ENCODE measurements at places on chromosomes 7 and 10.

GRCh38 chr10:17814973-17815372 lies 5.8 kb downstream of the MRC1 start:
- DNase-seq: no peak

GRCh38 chr10:87000491-87000890 lies 19.6 kb upstream of the FAM25A start:
- DNase-seq: no peak

GRCh38 chr7:16271355-16271915 lies 149.9 kb downstream of the CRPPA start:
- DNase-seq: no peak

GRCh38 chr10:21524526-21525366 lies 736 bp downstream of the SKIDA1 start:
- no peak for DNase-seq

- no peak for DNase-seq
Measured at GRCh38 chr10:3776796-3777571, 8.0 kb downstream of the KLF6 start.

DNA sequence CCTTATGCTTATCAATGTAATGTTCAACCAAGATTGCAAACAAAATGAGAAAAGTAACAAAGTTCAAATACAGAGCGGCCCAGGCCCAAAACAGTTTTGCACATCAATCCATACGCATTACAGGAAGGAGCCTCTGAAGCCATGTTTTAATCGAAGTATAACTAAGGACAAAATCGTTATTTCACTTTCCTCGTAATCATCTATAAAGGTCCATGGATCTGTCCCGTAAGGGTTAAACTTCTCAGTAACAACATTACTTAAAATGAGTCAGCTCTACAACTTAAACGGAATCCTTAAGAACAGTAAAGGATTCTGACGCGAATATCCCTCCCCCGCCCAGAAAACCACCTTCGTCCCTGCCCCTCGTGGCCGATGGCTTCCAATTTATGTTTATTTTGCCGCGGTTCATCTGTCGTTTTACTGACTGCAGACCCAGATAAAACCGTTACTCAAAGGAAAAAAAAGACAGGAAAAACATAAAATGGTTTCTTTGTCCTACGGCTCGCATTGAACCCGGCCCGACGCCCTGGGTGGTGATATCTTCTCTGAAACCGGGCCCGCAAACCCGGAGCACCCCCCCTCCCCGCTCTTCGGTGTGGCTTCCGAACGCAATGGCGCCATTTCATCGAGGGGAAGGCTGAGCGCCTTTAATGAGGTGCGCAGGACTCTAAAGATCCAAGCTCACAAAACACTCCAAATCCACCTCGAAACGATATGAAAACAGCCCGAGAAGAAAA lies 1.1 kb downstream of the HNRNPA2B1 start:
- peak; percentile 64 for DNase-seq

DNA sequence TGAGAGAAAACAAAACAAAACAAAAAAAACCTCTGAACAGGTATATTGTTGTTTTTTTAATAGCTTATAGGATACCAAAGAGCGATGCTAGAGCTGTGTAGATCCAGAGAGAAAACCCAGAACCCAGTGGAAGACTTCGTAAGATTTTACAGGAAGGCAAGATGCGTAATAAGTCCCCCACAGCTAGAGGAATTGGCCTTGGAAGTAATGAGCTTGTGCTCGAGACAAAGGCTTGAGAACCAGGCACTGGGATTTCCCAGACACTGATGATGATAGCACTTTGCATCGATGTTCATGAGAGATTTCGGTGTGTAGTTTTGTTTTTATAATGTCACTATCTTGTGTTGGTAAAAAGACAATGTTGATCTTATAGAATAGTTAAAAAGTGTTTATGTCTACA lies 821.5 kb upstream of the IGFBP3 start:
- DNase-seq: no peak

DNA sequence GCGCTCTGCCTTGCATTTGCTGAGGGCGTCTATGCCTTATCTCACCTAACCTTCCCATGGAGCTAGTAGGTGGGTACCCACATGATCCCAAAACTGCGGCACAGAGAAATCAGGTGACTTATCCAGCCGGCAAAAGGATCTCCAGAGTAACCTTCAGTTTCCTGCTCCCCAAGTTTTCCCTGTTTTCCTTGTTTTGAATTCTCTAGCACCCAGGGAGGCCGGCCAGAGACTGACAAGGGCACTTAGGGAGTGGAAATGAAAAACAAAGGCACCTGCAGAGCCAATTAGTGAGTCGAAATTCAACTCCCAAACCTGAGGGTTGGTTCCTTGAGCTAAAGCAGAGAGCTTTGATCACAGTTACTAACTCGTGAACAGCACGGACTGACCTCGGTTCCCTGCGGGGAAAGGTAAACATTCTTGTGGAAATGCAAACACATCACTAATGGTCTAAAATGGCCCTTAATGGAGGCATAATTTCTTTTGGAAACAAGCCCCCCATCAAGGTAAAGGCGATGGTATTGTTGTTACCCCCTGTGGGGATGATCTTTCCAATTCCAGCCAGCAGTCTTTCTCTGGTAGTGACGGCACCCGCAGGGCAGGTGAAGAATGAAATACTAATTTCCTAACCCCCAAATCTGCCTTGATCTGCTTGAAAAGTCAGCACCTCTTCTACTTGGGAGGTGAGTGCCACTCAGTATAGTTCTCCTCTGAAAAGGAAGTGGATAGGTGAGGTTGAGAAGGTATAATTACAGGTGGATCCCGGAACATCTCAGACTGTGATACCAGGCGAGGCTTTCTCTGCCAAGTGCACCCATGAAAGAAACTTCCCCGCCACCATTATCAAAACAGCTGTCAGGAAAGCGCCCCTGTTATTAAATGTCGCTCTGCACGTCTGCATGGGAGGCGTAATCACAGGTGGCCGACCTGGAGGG lies 365.6 kb upstream of the AUTS2 start:
- no peak for DNase-seq

GRCh38 chr7:48355346-48355745 lies 184.1 kb downstream of the ABCA13 start:
- DNase-seq: no peak

- no peak for DNase-seq
Measured at GRCh38 chr7:150869467-150869866, 17.1 kb downstream of the AOC1 start.

- DNase-seq: no peak
Measured at GRCh38 chr7:57182031-57182430, 49.8 kb upstream of the ZNF479 start.
